ENCODE measurements at places on chromosomes 3 and 15.
A peak's percentile ranks its signal among the peaks of the same experiment; 100 is the strongest.

DNA sequence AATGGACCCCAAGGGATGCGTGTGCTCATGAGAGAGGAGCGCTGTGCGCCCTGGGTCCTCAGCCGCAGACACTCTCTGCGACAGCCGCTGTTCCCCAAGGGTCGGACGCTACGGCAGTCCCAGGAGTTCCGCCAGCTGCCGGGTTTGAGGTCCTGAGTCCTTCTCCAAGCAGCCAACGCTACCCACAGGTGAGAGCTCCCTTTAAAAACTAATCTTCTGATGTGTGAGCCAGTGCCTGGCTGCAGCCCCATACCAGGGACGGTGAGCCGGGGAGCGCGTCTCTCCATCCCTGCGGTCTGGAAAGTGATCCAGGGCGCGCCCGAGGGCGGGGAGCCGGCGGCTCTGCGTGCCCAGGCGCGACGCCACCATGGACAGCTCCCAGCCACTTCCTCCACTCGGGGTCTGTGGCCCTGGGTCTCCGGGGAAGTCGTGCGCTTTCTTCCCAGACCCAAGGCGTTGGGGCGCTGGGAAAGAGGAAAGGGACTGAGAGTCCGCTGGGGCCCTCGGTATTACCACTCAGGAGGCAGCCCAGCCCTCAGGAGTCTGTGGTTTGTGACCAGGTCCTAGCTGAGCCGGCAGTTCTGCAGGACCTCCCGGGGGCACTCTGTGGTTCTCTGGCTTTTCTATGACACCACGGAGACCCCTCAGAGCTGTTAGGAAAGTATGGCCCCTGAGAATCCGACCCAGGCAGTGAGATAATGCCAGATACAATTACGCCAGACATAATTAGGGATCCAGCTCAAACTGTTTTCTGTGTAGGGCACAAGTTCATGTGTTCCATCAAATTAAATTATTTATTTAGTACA is 1.4 kb downstream of the CEMIP start:
- no peak for DNase-seq

- DNase-seq, result no peak
Measured at GRCh38 chr3:194031867-194032635, 103.9 kb upstream of the HES1 start.

DNA sequence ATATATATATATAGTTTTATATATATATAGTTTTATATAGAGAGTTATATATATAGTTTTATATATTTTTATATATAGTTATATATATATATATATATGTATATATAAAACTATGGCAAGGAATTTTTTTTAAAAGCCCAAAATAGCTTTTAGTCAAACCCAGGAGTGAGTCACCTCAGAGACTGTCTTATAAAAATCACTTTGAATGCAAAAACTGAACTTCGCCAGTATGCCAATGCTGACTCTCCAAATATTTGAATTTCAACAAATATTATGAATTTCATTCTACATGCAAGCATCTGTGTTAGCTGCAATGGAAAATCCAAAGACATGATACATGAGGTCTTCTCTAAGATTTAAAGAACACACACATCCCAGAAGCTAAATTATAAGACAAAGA is 132.8 kb upstream of the NR2F2 start:
- DNase-seq, result no peak

DNA sequence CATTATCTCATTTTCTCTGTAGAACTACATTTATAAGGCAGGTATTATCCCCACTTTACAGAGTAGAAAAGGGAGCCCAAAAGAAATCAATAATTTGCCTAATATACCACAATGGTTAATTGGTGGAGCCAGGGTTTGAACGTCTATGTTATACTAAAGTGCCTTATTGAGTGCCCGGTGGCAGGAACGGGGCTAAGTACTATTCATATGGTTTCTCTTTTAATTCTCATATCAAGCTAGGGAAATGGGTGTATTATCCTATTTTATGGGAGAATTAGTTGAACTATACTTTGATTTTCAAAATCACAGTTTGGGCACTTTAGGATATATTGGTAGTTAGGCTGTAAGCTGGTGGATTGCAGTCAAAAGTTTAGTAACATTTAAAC is 1.5 kb downstream of the CEP97 start:
- DNase-seq, result no peak

DNA sequence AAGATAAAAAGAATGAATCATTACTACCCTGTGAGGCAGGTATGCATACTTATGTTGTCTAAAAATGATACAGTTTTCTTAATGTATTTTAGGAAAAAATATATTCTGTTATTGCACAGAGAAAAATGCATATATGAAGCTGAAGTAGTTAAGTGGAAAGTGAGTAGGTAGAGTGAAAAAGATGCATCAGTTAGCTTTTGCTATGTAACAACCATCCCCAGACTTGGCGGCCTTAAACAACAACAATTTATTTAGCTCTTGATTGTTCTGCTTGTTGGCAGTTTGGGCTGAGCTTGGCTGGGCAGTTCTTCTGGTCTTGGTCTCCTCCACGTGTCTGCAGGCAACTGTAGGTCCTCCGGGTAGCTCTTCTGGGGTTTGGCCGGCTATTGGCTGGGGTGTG is 45.7 kb downstream of the SLC6A6 start:
- no peak for DNase-seq

DNA sequence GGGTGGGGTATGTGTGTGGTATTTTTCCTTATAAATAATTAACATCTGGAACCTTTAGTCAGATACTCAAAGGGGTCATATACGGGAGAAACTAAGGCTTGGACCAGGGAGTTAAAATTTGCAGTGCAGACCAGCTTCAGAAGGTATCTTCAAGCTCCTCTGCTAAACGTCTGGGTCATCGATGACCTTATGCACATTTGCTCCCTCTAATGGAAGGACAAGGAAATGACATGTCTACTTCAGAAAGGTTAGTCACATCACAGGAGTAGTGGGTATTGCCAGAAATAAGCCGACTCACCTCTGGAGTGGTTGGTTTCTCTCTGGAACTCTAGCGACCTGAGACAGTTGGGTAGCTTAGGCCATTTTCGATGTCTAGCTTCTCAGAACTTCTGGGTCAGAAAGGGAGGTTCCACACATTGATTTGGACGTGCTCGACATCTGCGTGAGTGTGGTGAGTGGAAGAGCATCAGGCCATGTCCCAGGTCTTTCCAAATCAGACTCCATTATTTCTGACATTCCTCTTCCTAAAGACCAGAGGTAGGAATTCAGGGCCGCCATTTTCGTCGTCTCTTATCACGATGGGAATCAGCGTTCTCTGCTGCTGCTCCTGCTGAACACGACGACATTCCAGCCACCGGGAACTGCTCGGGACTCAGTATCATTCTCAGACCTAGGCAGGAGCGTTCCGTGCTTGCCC is 31.8 kb upstream of the RASA2 start:
- peak; percentile 52 for DNase-seq

DNA sequence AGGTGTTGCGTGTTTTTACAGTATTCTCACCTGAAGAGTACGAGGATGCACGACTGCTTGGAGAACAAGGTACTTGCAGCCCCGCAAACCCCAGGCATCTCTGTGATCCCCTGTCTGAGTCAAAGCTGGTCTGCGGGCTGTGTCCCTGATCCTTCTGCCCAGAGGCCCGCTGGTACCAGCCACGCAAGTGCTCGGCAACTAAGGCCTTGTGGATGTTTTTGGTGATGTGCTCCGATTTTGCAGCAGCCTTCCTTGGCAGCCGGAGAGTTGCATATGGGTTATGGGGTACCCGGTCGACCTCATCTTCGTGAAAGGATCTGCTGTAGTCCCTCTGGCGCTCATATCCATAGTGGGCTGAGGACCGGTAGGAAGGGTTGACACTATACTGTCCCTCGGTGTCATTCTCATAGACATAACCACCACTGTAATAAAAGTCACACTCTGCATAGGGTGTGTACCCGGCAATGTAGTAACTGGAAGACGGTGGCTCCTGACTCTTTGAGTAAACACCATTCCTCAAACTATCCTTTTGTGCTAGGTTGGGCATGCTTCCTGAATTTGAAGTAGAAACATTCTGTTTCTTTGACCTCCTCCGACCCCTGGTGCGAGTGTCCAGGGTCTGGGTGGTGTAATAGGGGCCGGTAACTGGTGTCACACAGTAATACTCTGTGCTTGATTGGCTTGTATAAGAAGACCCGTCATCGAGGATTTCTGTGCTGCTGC is 58.6 kb upstream of the LMOD3 start:
- no peak for DNase-seq

GRCh38 chr3:66418475-66418931 is 82.3 kb downstream of the LRIG1 start:
- no peak for DNase-seq

- DNase-seq, result no peak
Measured at GRCh38 chr3:34863485-34863884, 775.8 kb upstream of the ARPP21 start.

DNA sequence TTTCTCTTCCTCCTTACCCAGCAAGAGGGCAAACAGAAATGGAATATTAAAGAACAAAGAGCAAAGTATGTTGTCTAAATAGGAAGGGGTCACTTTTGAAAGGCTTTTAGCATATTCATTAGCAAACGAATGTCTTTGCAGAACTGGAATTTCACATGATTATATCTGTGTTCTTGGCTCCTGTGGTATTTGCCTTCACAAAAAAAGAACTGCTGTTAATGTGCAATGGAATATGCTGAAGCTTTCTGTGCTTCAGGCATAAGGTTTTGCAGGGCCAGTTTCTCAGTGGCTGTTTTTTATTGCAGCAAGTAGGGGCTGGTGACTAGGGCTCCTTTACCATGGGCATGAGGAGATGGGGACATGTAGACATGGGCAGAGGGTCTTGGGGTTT is 173.4 kb downstream of the USP13 start:
- no peak for DNase-seq

- DNase-seq, result no peak
Measured at GRCh38 chr3:194673761-194674160, 1.8 kb upstream of the LSG1 start.

- DNase-seq, result no peak
Measured at GRCh38 chr3:127043731-127044510, 61.0 kb downstream of the PLXNA1 start.

- no peak for DNase-seq
Measured at GRCh38 chr3:12399226-12399625, 85.1 kb upstream of the TSEN2 start.

- DNase-seq, result no peak
Measured at GRCh38 chr15:41890050-41890690, 3.7 kb downstream of the SPTBN5 start.

DNA sequence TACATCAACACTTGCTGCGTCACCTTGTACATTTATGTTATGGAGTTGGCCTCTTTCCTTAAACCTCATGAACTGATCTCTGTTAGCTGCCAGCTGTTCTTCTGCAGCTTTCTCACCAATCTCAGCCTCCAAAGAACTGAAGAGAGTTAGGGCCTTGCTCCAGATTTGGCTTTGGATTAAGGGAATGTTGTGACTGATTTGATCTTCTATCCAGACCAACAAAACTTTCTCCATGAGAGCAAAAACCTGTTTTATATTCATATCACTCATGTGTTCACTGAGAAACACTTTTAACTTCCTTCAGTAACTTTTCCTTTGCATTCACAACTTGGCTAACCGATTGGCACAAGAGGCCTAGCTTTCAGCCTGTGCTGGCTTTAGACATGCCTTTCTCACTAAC is 1156.0 kb upstream of the CADM2 start:
- no peak for DNase-seq

DNA sequence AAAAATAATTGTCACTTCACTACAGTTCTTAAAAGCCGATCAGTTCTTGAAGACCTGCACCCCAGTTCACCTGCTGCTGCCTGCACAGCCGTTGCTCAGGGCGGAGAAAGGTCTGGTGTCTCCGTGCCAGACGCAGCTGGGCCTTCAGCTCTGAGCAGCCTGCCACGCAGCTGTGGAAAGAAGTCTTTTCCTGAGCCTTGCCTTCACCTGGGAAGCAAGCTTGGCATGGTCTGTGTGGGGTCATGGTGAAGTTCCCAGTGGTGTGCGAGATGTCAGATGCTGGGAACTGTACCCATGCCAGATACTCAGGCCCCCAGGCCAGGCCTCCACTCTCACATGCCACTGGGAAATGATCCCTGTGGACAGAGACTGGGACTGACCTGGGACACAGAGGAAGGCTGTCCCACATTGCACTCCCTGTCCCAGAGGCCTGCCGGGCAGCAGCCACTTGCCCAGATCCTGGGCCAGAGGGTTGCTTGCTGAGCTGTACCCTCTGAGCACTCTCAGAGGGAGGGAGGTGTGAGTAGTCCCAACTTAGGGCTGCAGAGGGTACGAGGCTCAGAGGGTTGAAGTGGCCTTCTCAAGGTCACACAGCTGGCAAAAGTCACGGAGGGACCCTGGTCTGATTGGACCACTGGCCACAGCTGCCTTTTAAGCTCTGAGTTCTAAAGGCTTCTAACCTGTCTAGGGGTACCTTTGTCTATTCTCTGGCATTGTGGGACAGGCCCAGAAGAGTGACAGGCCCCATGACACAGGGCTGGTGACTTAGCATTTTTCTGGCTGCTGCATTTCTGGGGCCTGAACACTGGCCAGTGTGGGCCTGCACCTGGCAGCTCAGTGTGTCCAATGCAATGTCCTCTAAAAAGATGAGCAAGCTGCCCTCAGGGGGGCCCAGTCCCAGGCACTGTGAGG is 55.4 kb downstream of the KLF13 start:
- DNase-seq, result no peak

- DNase-seq, result no peak
Measured at GRCh38 chr3:180329187-180329586, 272.8 kb upstream of the TTC14 start.
